ENCODE measurements at places on chromosomes 13 and 19. TPM values are rescaled to one million over a fixed set of nuclear protein-coding genes. Genes with fewer than 3 reads are reported as not detected.

The ATP4A gene
- total RNA-seq: not detected

The CA11 gene
- total RNA-seq: 2.3 TPM

The ZNF256 gene
- 5.1 TPM for total RNA-seq

The TMEM143 gene
- 8.3 TPM for total RNA-seq

The PTH2 gene
- not detected for total RNA-seq

The REEP6 gene
- 1.3 TPM for total RNA-seq

The PRKCG gene
- total RNA-seq: not detected

The CEACAM7 gene
- total RNA-seq: not detected

The PSG7 gene
- total RNA-seq: not detected

The SHANK1 gene
- total RNA-seq: 1.8 TPM

The LILRB3 gene
- not detected for total RNA-seq

The CYP4F8 gene
- not detected for total RNA-seq

The PSG11 gene
- total RNA-seq: not detected
